Activated CD4-positive, alpha-beta T cell treated with anti-CD3 and anti-CD28 coated beads, Interleukin-2, amount 50 U/mL, for 16 hours (primary cell): ENCODE measurements at places on chromosomes 5 and 9.

DNA sequence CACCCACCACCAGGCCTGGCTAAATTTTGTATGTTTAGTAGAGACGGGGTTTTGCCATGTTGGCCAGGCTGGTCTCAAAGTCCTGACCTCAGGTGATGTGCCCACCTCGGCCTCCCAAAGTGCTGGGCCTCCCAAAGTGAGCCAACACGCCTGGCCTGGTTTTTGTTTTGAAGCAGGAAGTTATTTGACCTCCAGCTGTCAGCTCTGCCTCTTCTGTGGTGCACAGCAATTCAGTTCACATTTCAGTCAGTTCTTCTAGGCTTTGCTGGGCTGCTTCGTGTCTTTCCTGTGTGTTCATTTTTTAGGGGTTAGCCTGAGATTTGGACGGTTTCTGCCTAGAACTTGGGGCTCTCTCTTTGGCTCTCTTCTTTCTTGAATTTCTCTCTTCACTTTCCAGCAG is 8.9 kb downstream of the LCN1 start:
- DNase-seq: peak; percentile 10

DNA sequence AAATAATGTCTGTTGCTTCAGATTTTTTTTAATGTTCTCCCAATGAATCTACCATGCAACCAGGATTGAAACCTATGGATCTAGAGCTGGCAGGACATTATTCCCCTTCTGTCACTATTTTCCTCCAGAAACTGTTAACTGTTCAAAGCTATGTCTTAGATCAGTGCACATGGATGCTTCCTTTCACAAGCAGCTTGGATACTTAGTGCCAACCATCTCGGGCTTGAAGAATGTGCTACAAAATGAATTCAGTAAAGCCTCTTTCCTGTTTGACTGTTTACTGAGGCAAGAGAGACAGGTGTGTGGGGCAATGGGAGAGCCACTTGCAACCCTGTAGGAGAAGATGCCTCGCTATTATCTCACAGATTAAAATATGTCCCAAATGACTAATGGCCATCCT is 774.8 kb downstream of the KCTD16 start:
- DNase-seq: no peak

DNA sequence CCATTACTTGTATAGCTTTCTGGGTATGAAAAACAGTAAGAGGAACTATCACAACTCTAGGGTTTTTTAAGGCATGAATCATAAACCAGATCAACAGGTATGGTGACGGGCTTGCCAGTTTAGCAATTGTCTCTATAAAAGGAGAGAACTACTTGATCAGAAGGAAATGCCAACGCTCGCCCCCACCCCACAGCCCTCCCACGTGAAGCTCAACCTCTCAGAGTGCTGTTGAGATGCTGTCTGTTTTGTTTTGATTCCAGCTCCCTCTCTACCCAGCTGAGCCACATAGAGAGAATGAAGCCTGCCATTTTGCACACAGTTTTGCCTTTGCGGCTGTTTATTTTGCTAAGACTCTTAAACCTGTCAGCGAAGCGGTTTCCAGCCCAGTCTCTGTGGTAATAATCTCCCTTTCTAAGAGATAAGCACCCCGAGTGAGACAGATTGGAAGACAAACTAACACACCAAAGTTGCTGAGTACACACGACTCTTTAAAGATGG is 257.9 kb upstream of the ANKRD55 start:
- no peak for DNase-seq

- DNase-seq: peak; percentile 71
Observed at GRCh38 chr9:22208846-22209585, 199.9 kb upstream of the CDKN2B start.

DNA sequence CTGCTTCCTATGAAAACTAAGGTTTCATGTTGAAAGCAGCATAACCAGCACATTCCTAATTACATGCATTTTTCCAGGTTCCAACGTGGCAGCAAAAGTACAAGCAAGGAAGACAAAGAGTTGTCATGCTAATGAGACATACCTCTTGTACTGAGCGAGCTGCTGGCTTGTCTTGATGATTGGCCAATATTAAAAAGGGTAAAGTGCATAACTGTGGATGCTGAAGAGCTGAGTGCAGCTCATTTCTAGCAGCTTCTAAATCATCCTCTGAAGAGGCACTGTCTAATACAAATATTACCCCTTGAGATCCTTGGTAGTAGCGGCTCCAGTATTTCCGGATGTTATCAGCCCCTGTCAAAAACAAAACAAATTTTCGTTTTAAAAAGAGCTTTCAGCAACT is 197.3 kb downstream of the ARL15 start:
- no peak for DNase-seq

DNA sequence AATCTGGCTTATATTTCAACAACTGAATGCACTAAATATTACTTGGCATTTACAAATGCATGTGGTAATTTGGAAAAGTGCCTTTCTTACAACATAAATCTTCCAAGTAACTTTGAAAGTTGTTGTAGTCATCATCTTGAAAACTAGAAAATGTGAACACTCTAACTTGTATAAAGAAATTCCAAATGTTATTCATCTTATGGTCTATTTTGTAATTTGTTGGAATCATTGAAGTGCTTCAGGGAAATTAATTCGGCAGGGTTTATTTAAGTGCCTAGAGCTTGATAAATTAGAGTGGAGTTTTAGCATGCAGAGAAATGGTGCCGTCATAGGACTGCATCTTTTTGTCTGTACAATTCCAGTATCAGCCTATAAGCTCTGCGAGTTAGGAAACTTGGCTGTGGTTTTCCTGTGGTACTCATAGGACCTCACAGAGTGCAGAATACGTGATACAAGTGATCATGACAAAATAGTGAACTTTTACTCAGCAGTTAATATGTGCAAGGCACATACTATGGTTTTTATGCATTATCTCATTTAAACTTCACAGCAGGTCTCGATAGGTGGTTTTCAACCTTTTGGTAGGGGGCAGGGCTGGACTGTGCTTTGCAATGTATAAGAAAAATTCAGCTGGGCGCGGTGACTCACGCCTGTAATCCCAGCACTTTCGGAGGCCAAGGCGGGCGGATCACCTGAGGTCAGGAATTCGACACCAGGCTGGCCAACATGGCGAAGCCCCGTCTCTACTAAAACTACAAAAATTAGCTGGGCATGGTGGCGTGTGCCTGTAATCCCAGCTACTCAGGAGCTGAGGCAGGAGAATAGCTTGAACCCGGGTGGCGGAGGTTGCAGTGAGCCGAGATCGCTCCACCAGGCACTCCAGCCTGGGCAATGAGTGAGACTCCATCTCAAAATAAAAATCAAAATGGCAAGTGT is 79.6 kb downstream of the RAI14 start:
- no peak for DNase-seq

DNA sequence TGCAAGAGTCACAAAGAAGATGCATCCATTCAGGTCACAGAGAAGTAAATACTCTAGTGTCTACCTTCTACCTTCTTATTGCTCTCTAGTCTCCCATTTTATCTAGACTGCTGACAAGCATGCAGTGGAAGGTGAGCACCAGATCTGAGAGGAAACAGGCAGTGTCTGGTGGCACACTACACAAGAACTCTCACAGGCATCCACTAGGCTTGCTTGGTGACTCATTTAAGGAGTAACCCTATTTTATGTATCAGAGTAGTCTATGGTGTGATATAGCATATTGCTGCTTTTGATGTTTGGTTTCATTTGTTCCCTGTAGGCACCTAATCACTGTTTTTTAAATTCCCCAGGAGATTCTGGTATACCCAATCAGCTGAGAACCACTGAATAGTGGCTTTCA is 1.6 kb upstream of the THBS4 start:
- peak; percentile 85 for DNase-seq

DNA sequence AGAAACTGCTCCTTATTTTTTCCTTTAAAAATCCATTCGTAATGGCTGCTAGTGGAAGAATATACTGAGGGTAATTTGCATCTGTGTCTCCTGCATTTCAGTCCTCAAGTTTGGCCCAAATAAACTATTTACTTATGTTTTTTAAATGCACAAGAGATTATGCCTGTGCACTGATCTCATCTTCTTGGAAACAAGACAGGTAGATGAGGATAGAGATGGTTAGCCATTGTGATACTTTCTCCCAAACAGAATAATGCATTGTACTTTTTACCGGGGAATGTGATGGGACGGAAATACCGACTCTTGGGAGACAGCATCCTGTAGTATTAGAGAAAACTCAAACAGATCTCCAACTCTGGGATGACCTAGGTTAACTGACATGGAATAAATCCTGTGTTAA is 72.5 kb upstream of the DAB2 start:
- DNase-seq: no peak

DNA sequence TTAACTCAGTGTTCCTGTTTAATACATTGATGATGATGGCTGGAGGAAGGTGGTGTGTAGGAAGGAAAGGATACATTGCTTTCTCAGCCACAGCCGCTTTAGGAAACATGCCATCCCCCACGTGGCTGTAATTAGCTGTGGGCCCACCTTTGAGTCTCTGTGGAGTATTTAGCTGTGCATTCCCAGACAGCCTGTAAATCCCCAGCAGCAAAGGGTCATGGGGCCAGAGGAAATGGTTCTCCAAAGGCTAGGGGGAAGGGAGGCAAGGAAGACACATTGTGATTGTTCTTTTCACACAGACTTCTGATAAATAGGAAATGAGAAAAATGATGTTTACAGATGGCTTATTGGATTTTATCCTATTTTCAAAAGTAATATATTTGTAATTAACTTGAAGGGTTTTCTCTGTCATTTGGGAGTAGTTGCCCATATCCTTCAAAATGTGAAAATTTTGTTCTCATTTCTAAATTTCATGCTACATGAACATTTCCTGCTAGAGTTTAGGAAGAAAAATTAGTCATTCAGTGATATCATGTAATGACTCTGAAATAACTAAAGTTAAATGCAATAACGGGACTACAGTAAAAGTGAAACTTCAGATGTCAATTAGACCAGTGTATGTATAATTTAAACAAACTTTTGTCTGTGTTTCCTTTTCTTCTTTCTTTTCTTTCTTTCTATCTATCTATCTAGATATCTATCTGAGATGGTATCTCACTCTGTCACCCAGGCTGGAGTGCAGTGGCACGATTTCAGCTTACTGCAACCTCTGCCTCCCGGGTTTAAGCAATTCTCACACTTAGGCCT is 24.3 kb upstream of the F2R start:
- DNase-seq: peak; percentile 77

- DNase-seq: peak; percentile 70
Observed at GRCh38 chr5:56791396-56791795, 24.0 kb upstream of the MAP3K1 start.
